ENCODE measurements at places on chromosomes 1 and 21. TPM values are rescaled to one million over a fixed set of nuclear protein-coding genes. Genes with fewer than 3 reads are reported as not detected.

DNA sequence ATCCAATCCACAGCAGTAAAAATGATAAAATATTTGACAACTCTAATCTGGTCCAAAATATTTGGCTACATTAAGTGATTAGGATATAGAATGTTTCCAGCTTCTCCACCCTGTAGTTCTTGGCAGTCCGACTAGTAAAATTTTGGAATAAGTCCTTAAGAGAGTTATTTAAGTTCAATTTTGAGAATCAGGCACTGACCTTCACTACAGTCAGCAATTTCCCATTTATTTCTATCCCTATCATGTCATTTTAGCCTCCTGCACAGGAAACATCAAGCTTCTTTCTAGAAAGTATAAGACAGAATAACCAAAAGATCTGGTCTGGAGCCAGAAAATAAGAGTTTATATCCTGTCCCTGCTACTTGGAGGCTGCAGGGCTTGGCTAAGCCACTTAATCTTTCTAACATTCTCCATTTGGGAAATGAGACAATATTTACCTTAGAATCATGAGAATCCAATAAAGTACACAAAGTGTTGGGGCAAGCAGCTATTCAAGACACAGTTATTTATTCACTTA is 162.2 kb downstream of the DPYD start:
- H3K4me3 ChIP-seq = no peak overlapping the region
- no peaks in the 10 kb centered on the region for H3K27me3 ChIP-seq
- no peaks in the 10 kb centered on the region for H3K36me3 ChIP-seq
- H3K27ac ChIP-seq = peak overlapping the region; percentile 5
- DNase-seq = no peak

DNA sequence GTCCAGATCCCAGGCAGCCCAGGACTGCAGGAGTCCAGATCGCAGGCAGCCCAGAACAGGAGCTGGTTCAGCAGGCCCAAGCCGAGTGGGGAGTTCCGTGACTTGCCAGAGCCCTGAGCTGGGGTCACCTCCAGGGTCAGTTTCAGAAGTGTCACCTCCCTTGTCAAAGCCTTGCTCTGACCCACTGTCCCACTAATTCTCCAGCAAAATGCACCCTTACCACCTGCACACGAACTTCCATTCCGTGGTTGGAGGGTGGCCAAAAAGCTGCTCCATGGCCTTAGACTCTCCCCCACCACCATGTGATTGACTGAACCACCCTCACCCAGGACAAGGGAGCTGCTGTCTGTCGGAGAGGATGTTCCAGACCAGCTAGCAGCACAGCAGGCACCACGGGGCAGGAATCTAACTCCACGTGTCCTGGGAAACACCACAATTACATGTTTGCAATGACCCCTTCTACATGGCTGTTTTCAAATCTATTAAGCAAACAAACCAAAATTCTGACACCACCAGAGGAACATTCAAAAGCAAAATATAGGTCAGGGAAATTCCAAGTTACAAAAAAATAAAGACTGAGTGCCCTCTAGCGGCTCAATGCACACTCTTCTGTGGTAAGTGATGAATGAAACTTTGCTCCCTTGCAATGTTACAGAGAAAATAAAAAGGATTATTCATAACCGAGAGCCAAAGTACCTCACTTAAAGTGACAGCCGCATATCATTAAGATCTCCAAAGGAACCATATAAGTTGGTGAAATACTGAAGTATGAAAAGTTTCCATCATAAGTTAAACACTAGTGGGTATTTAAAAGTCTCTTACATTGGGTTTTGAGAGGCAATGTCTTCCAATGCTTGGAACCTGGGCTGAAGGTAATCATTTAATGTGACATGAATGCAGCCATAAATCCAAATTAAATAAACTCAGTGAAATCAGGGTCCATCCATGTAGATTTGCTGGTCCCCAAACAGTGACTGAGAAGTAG is 76.3 kb downstream of the NPHP4 start:
- H3K27ac ChIP-seq = no peak overlapping the region
- no peak overlapping the region for H3K4me3 ChIP-seq
- H3K27me3 ChIP-seq = no peaks in the 10 kb centered on the region
- no peaks in the 10 kb centered on the region for H3K36me3 ChIP-seq
- H3K4me1 ChIP-seq = no peaks in the 10 kb centered on the region

GRCh38 chr1:173253046-173253445 is 45.9 kb upstream of the TNFSF4 start:
- H3K4me3 ChIP-seq = no peak overlapping the region
- no peaks in the 10 kb centered on the region for H3K27me3 ChIP-seq
- H3K36me3 ChIP-seq = no peaks in the 10 kb centered on the region
- no peak overlapping the region for H3K27ac ChIP-seq
- H3K4me1 ChIP-seq = peaks cover 3% of the 10 kb centered on the region

The GSTM5 gene
- total RNA-seq = 1.4 TPM

DNA sequence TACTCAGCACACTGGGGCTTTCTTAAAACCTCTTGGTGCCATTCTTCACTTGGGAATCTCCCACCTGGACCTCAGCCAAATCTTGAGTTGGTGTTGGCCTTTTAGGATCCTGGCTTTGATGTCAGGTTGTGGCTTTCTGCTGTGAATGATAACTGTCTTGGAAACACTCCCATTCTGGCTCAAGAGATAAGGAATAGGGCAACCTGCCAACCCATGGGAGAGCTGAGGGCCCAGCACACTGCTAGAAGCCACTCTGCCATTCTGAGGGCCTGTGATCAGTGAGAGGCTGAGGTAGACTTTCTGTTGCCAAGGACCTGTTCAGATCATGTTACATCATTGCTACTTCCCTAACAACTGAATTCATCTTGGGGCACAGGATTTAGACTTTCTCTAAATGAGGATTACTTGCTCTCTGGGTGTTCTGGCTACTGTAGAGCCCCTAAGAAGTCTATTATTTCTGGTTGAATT is 45.8 kb downstream of the TTC39A start:
- H3K4me3 ChIP-seq = no peak overlapping the region
- peak; percentile 52 for DNase-seq
- H3K36me3 ChIP-seq = peaks cover 3% of the 10 kb centered on the region

- no peaks in the 10 kb centered on the region for H3K27me3 ChIP-seq
- peaks cover 4% of the 10 kb centered on the region for H3K4me1 ChIP-seq
- H3K4me3 ChIP-seq = no peak overlapping the region
- no peak for DNase-seq
These were observed 36.9 kb upstream of the QSOX1 start for GRCh38 chr1:180117764-180118116.

The RNU1-1 gene
- under 0.01 TPM for total RNA-seq

GRCh38 chr1:162212713-162213112 is 143.2 kb downstream of the NOS1AP start:
- H3K4me3 ChIP-seq = no peak overlapping the region
- no peak for DNase-seq
- no peak overlapping the region for H3K27ac ChIP-seq
- peaks cover 12% of the 10 kb centered on the region for H3K4me1 ChIP-seq

The RHCE gene
- 2.4 TPM for total RNA-seq

The ERG gene
- total RNA-seq = 26.4 TPM

DNA sequence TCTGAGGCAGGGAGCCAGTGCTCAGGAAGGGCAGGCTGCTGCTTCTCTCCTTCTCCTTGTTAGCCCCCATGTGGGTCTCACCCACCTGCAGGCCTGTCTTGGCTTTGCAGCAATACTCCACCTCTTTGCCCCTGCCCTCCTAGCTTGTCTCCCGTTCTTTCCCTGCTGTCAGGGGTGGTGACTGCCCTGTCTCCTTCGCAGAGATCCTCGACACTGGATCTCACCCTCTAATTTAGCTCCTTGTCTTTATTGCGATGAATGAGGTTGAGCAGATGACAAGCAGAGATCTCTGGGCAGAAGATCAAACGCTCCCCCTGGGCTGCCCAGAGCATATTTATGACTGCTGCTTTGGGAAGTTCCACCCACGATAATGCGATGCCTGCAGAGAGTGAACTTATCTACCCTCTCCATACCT is 199.2 kb downstream of the ROR1 start:
- no peaks in the 10 kb centered on the region for H3K4me1 ChIP-seq
- no peak overlapping the region for H3K27ac ChIP-seq
- no peak for DNase-seq
- no peaks in the 10 kb centered on the region for H3K27me3 ChIP-seq
- no peak overlapping the region for H3K4me3 ChIP-seq
- no peaks in the 10 kb centered on the region for H3K36me3 ChIP-seq

The TPTE gene
- total RNA-seq = not detected

GRCh38 chr1:110559157-110559556 is 40.2 kb upstream of the KCNA10 start:
- no peak overlapping the region for H3K4me3 ChIP-seq
- H3K27me3 ChIP-seq = no peaks in the 10 kb centered on the region
- H3K4me1 ChIP-seq = peaks cover 7% of the 10 kb centered on the region

The TNFRSF8 gene
- 0.22 TPM for total RNA-seq

DNA sequence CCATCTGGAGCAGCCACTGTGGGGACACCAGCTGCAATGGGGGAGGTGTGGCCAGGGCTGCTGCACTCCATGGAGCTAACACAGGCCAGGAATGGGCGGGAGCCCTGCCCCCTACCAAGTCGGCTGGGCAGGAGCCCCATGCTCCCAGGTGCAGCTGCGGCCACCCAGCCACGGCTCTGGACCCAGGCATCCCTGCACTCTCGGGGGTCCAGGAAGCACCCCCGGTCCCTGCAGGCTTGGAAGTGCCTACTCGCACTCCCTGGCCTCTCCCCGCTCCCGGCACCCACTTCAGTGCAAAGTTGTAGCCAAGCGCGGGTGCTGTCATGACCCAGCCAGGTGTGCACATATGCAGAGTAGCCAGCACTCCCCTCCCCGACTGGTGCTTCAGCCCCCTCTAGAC is 91.8 kb downstream of the HLCS start:
- no peak overlapping the region for H3K27ac ChIP-seq
- no peak for DNase-seq
- H3K36me3 ChIP-seq = no peaks in the 10 kb centered on the region

All from upper lobe of left lung (tissue), 6 donors.